ENCODE measurements at places on chromosomes 12 and 14.
A peak's percentile ranks its signal among the peaks of the same experiment; 100 is the strongest.

GRCh38 chr12:104769144-104769561, 188.9 kb downstream of the SLC41A2 start:
- DNase-seq = no peak

DNA sequence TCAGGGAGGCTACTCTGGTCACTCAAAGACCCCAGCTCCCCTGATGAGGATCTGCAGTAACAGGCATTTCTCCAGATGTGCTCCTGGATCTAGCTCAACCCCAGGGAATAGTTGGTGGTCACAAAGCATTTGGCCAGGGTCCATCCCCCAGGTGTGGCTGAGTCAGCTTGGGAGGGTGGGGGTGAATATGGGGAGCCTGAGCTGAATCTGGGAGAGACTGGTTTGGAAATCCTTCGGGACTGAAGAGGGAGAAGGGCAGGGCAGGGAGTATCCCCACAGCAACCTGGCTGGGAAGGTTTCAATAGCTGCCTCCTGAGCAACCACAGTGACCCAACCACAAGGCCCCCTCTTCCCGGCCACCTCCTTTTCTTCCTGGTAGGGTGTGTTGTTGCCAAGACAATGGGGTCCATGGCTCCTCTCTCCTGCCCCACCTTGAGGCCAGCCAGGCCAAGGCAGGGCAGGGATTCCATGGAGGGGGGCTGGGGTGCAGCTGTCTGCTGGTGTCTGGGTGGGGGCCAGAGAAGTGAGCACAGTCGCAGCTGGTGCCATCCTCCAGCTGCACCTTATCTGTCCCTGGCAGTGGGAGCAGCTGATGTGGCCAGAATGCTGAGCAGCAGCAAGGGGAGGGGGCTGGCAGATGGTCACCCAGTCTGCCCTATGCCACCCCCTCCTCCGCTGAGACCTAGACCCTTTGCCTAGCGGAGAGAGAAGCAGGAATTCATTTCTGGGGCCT, 5.5 kb downstream of the ASIC1 start:
- DNase-seq = no peak

GRCh38 chr12:3987571-3987970, 114.4 kb upstream of the PARP11 start:
- no peak for DNase-seq

DNA sequence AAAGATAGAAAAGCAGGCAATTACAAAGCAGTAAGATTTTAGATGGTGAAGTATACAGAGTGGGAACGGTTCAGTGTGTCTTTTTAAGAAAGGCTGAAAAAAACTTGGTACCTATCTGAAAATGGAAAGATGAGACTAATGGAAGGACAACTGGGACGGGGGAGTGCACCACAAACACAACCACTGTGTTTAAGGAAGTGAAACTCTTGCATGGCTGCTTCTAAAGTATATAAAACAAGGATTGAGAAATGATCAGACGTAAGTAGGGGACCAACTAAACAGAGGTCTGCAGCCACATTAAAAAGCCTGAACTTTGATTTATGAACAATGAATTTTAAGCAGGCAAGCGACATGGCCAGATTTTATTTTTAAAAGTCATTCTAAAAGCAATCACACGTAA, 328.6 kb downstream of the MDGA2 start:
- DNase-seq = no peak

- DNase-seq = no peak
Observed at GRCh38 chr12:132423251-132423819, 66.6 kb upstream of the FBRSL1 start.

DNA sequence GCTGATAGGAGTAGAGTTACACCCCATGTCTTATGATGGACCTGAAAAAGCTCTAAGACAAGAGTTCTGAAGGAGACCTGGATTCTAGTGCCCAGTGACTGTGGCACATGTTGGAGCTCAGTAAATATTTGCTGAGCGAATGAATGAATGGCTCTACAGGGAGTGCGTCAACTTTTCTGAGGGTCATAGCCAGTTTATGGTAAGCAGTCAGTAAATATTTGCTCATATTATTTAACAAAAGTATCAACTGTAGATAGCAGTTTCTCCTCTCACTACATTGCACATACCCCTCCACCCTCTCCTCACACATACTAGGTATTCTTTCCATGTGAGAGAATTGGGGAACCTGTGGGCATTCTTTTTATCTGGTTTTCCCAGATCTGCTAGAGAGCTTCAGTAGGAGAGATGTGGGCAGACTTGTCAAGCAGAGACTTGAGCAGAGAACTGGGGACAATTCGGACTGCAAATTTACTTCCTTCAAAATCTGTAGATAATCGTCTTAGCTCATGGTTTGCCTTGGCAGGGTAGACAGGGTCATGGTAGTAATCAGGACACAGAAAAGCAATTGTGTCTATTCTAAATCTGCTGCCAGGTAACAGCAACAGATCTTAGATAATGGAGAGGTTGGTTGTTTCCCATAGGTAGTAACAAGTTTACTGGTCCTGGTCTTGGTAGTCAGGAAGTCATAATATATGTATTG, 5.7 kb downstream of the SLC4A8 start:
- no peak for DNase-seq

- no peak for DNase-seq
Observed at GRCh38 chr12:93008044-93008778, 79.1 kb upstream of the EEA1 start.

DNA sequence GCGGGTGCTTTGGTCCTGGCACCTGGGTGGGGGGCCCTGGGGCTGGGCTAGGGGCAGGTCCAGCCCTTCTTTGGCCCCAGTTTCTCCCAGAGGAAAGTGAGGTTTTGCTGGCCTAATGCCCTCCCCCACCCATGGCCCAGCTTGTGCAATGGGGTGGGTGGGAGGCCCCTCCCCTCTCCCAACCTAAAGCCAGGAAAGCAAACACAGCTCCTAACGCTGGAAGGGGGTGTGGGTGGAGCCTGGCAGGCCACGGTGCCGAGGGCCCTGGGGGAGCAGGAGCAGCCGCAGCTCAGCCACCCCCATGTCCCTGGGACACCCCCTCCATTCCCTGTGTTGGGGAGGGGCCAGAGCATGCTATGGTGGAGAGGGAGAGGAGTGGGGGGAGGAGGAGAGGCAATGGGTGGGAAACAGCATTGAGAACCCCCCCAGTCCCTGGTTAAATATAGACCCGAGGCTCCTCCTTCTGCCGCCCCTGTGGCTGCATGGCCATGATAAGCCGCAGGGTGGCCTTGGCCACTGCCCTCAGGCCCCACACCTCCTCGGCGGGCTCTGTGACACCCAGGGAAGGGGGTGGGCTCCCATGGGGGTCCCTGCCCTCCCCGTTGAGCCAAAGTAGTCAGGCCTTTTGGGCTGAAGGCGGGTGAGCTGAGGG, 4.7 kb downstream of the EXOC3L4 start:
- DNase-seq = no peak

DNA sequence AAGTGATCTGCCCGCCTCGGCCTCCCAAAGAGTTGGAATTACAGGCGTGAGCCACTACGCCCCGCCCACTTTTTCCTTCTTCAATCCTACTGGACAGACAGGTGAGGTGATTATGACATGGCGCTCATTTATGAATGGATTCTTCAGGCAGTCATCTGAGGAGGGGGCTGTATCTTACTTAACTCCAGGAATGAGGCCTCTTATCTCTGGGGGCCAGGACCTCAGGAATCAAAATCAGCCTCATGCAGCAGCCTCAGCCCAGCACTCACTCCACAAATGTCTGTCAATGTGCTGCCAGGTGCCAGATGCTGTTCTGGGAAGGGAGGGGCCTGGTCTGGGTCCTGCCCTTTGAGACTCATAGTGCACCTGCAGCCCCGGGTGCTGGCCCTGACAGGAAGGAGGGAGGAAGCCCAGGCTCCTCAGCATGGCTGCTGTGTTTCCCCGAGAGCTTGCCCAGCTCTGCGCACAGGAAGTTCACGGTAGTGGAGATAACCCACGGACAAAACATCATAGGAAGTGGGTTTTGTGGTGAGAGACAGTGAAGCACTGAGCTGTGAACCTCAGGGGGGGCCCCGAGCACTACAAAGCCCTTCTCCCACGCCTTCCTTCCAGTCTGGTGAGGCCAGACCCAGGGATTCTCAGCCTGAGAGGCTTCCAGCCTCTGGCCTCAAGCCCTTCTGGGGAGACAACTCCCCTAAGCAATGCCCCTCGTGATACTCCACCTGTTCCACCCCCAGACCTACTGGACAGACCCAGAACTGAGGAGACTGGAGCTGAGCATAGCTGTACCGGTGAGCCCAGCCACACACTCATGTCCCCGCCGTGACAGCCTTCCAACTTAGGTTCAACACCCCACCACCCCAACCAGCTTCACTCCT, 22.3 kb downstream of the GALNT6 start:
- no peak for DNase-seq

- no peak for DNase-seq
Observed at GRCh38 chr14:96991226-96991625, 194.0 kb downstream of the VRK1 start.

GRCh38 chr12:111297703-111298426, 71.0 kb downstream of the PHETA1 start:
- DNase-seq = no peak

DNA sequence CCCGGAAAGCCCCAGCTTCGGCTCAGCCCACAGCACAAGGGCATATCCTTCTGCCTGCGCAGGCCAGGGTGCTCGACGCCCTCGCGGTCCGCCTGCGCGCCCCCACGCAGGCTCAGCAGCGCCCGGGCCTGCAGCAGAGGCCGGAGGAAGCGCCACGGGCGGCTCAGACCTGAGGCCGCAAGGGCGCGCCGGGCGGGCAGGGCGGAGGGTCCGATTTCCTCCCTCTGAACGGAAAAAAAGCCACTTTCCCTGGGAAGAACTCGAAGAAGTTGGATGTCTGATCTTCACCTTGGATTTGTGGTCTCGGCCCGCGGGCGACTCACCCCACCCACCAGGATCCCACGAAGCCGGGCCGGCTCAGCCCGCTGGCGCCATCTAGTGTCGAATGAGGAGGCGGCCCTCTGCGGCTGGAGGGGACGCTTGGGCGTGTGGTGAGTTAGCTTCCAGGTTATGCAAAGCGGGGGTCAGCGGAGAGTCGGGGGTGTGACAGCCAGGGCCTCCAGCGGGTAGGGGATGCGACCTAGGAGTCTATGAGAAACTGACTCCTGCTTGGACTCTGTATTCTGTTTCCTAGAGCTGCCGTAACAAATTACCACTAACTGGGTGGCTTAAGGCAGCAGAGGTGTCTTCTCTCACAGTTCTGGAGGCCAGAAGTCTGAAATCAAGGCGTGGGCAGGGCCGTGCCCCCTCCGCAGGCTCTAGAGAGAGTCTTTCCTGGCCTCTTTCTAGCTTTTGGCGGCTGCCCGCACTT, 40.0 kb upstream of the SRSF5 start:
- peak; percentile 86 for DNase-seq

DNA sequence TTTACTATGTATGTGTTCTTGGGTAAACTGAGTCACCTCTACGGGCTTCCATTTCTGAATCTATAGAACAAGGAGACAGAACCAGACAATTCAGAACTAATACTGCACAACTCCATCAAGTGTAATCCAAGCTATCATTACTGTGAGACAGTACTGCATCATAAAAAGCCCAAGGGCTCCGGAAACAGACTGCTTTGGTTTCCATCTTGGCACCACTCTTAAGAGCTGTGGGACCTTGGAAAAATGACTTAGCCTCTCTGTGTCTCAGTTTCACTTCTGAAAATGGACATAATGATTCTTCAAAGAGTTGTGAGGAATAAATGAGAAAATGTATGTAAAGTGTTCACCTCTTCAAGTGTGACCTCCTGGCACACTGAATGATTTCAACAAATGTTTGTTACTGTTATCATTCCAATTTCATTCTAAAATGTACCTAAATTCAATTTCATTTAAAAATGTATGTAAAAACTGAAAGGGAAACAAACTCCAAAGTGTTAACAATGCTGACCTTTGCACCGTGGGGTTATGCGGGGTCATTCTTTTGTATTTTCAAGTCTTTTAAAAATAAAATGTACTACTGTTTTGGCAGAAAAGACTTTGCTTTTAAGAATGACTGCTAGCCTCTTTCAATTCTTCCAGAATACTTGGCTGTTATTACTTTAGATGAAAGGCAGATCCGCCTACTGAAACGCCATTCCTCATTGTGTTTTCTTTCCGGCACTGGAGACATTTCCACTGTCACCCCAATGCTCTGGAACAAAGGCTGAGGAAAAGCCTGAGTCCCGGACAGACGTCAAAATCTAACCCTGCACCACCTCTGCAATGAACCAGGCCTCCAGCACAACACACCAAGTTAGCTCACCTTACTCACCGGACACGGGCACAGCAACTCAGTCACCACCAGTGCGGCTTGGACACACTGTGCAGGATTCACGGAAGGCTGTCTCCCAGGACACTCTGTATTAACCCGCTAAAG, 62.8 kb downstream of the TMCC3 start:
- no peak for DNase-seq

- DNase-seq = no peak
Observed at GRCh38 chr12:31518680-31519227, 72.2 kb downstream of the DENND5B start.

DNA sequence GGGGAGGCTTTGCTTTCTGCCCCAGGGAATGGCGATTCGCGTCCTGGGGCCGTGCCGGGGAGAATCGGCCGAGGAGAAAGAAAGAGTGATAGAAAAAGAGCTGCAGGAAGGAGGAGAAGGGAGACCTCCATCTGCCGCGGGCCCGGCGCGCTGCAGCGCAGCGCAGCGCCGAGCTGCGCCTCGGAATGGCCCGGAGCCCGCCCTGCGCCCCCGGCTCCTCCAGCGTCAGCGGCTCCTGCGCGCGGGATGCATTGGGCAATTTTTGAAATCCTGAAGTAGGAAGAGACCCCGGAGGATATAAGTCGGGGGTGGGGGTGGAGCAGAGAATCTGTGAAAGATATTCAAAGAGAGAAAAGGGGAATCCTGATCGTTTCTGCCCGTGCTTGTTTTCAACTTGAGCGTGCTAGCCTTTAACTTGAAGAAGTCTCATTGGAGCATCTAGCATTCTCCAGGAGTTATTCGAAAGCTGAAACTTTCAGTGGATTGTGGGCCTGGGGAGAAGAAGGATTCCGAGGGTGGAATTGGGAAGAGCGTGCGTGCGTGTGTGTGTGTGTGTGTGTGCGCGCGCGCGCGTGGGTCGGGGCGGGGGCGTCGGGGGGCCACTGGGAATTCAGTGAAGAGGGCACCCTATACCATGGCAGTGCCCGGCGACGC, 441 bp downstream of the PDE3A start:
- no peak for DNase-seq
